ENCODE measurements at places on chromosomes 16 and 17. TPM values are rescaled to one million over a fixed set of nuclear protein-coding genes. Genes with fewer than 3 reads are reported as not detected.

Gene PPP4C
- total RNA-seq, result 61.3 TPM

Gene CASKIN2
- total RNA-seq, result 31.0 TPM

- no peak for DNase-seq
These were observed 131.5 kb upstream of the TNRC6C start for GRCh38 chr17:77827039-77827438.

- no peak for DNase-seq
These were observed at the start of gene DNAI2 for GRCh38 chr17:74274060-74274708. Gene DNAI2 (plus strand): TSS chr17:74274234. CDS start chr17:74281818, 7,584 bp downstream.

Measured in esophagus muscularis mucosa (tissue), 4 donors.